ENCODE measurements at places on chromosomes 2 and 18.

DNA sequence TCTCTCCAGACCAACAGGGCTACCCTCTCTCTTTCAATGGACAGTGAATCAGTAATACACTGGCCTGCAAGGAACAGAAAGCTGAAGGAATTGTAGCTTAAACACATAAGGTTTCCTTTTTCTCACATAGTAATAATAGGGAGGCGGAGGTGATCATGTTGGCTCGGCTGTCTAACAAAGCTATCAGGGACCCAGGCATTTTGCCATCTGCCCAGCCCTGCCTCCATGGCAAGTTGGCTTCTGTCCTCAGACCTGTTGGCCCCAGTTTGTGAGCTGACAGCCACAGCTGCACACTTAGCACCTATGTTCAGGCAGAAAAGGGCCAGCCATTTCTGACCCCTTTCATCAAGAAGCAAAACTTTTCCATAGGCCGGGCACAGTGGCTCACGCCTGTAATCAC is 2.0 kb upstream of the CHRNG start:
- DNase-seq = no peak

- no peak for DNase-seq
These were observed 25.5 kb downstream of the ZC3H8 start for GRCh38 chr2:112229348-112229747.

GRCh38 chr18:907115-907884 is 2.6 kb downstream of the ADCYAP1 start:
- peak; percentile 18 for DNase-seq

GRCh38 chr2:23283653-23284052 is 101.3 kb upstream of the KLHL29 start:
- DNase-seq = no peak

- DNase-seq = no peak
These were observed 51.0 kb downstream of the ITGA6 start for GRCh38 chr2:172478353-172478752.
